Right renal cortex interstitium (tissue), 3 donors: ENCODE measurements at places on chromosomes 6 and 20. TPM values are rescaled to one million over a fixed set of nuclear protein-coding genes. Genes with fewer than 3 reads are reported as not detected.

Gene CEP162
- 20.6 TPM for polyA plus RNA-seq

Gene MOCS3
- polyA plus RNA-seq, result 5.1 TPM

Gene BPIFB4
- polyA plus RNA-seq, result not detected

Gene MLIP
- 0.62 TPM for polyA plus RNA-seq

Gene LAMA4
- polyA plus RNA-seq, result 78.7 TPM

Gene ADGRF5
- 31.0 TPM for polyA plus RNA-seq

Gene GHRH
- polyA plus RNA-seq, result not detected
